ENCODE measurements at places on chromosomes 7 and 10. TPM values are rescaled to one million over a fixed set of nuclear protein-coding genes. Genes with fewer than 3 reads are reported as not detected.

The CNOT4 gene
- 7.2 TPM for total RNA-seq

The PTPRN2 gene
- 0.33 TPM for total RNA-seq

The IDI2 gene
- not detected for total RNA-seq

The VPS50 gene
- total RNA-seq = 14.1 TPM

The FBXW4 gene
- total RNA-seq = 32.1 TPM

The UPK3B gene
- total RNA-seq = 0.98 TPM

The HOXA3 gene
- 86.7 TPM for total RNA-seq

The PLAC9 gene
- total RNA-seq = not detected

All from mesangial cell (primary cell).